ENCODE measurements at places on chromosomes 6 and 20. TPM values are rescaled to one million over a fixed set of nuclear protein-coding genes. Genes with fewer than 3 reads are reported as not detected.

DNA sequence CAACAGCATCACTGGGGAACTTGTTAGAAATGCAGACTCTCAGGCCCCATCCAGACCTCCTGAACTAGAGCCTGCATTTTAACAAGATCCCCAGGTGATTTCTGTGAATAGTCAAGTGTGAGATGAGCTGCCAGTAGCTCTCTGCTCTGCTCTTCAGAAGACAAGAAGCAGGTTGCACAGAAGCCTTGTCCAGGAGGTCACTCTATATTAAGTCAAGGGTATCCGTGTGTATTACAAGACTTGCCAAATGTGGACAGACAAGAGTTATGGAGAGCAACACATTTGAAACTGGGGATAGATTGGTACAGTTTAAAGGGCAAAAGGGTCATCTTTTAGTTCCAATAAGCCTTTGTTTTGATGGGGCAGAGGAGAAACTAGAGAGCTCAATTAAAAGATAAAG lies 23.2 kb upstream of the RIN2 start:
- DNase-seq: no peak

TREM1 gene
- 1.8 TPM for total RNA-seq

TMEM244 gene
- not detected for total RNA-seq

- peak; percentile 39 for DNase-seq
These were observed 649.1 kb upstream of the GJE1 start for GRCh38 chr6:141483598-141484061.

GRCh38 chr20:35854713-35855348 lies 83.0 kb downstream of the PHF20 start:
- no peak for DNase-seq

Measured in osteoblast (primary cell).